GM23338 (cell line): ENCODE measurements at places on chromosomes 3 and 15. TPM values are rescaled to one million over a fixed set of nuclear protein-coding genes. Genes with fewer than 3 reads are reported as not detected.

The ALPK3 gene
- 29.7 and 45.7 TPM in 2 replicates for total RNA-seq

The GRAMD1C gene
- 0.78 and 3.3 TPM in 2 replicates for total RNA-seq

The ILDR1 gene
- 0.97 and 1.2 TPM in 2 replicates for total RNA-seq

The ZPLD1 gene
- total RNA-seq = not detected in 2 replicates

DNA sequence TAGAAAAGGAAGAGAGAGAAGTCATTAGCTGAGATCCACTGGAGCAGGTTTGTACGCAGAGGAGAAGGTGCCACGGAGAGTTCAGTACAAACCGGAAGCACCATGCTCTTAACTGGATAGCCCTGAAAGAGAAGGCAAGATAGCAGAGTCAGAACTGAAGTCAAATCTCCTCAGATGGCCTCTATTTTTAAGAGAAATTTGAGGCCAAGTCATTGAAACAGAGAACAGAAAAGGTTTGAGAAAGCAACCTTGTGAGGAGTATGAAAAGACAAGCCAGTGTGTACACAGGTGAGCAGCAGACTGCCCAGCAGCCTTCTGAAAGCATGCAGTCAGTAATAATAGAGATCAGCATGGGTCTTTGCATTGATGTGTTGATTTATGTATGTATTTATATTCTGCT lies 66.1 kb upstream of the SPRED1 start:
- H3K27me3 ChIP-seq = no peaks in the 10 kb centered on the region
- no peak for DNase-seq
- H3K27ac ChIP-seq = no peak overlapping the region
- no peaks in the 10 kb centered on the region for H3K36me3 ChIP-seq
- peaks cover 26% of the 10 kb centered on the region for H3K4me1 ChIP-seq

GRCh38 chr3:127349501-127350171 lies 61.8 kb upstream of the PRR20G start:
- no peak for DNase-seq
- no peak overlapping the region for H3K4me3 ChIP-seq
- H3K27ac ChIP-seq = no peak overlapping the region
- H3K4me1 ChIP-seq = no peaks in the 10 kb centered on the region
- no peaks in the 10 kb centered on the region for H3K36me3 ChIP-seq
- H3K27me3 ChIP-seq = no peaks in the 10 kb centered on the region

DNA sequence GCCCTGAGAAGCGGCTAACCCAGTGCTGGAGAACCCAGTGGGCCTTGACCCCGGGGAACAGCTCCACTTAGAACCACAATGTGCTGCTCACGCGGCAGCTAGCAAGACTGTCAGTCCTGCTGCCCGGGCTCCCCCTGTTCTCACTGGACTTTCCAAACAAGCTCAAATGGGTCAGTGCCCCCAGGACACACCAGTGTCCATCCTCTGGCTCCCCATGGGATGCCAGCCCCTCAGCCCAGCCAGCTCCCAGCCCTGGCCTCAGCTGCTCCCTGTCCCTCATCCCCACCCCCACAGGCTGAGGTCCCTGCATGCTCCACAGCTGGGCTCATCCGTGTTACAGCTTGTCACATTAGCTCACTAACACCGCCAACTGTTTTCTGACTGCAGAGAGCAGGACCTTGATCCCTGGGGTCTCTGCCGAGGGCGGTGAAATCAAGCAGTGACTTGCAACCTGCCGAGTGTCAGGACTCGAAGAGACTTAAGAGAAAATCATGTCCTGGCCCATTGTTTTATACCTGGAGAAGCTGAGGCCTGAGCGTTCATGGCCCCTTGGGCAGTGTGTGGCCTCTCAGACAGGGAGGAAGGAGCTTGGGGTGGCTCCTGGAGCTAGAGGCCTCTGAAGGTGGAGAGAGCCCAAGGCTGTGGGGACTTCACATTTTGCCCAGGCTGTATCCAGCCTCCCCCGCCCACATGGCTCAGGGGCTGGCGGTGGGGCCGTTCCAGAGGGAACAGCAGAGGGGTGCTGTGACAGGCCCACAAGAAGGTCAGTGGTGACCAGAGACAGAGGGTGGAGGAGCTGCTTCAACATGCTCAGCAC lies 157.5 kb downstream of the MEGF11 start:
- no peaks in the 10 kb centered on the region for H3K36me3 ChIP-seq
- no peak for DNase-seq
- H3K4me3 ChIP-seq = no peak overlapping the region

- no peak overlapping the region for H3K4me3 ChIP-seq
- H3K27me3 ChIP-seq = no peaks in the 10 kb centered on the region
Measured at GRCh38 chr15:94298364-94298763, 67.0 kb downstream of the MCTP2 start.

DNA sequence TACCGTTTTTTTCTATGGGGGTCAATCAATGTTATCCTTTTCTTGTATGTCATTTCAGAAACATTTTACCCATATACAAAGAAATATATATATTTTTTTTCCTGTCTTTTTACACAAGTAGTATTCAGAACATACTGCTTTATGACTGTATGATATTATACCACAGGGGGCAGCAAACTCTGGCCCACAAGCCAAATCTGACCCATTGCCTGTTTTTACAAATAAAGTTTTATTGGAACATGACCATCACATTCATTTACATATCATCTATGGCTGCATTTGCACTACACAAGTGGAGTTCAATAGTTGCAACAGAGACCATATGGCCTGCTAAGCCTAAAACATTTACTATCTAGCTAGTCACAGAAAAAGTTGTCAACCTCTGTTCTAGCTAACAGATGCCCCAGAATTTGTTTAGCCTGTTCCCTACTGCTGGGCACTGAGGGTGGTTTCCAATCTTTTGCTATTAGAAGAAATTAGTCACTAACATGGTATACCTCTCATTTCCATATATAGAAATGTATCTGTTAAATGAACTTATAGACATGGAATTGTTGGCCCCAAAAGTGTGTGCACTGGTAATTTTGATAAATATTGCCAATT lies 57.7 kb downstream of the BFSP2 start:
- H3K4me3 ChIP-seq = no peak overlapping the region
- H3K4me1 ChIP-seq = peaks cover 19% of the 10 kb centered on the region
- H3K36me3 ChIP-seq = no peaks in the 10 kb centered on the region
- H3K27me3 ChIP-seq = no peaks in the 10 kb centered on the region
- no peak overlapping the region for H3K27ac ChIP-seq

DNA sequence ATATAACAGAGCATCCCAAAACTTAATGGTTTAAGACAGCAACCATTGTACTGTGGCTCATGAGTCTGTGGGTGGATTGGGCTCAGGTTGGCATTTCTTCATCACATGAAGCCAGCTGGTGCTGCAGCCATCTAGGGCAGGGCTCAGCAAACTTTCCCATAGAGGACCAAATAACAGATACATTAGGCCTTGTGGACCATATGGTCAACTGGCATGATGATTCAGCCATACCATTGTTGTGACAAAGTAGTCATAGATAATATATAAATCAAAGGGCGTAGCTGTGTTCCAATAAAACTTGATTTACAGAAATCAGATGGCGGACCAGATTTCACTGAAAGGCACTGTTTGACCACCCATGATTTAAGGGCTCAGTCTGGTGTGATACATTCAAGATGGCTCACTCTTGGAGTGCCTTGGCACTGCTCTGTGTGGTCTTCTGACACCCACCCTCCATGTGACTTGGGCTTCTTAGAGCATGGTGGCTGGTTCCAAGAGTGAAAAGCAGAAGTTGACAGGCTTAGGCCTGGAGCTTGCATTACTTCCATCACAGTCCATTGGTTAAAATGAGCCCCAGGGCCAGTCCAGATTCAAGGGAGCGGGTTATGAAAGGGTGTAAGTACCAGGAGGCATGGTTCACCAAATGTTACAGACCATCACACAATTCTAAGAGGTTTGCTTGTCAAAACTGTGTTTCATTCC lies 40.8 kb upstream of the BHLHE40 start:
- H3K27ac ChIP-seq = no peak overlapping the region
- no peak overlapping the region for H3K4me3 ChIP-seq
- DNase-seq = no peak
